ENCODE measurements at places on chromosomes 7 and 10. TPM values are rescaled to one million over a fixed set of nuclear protein-coding genes. Genes with fewer than 3 reads are reported as not detected.

HOXA10 gene
- 27.6 TPM for total RNA-seq

VAX1 gene
- not detected for total RNA-seq

PALD1 gene
- 73.3 TPM for total RNA-seq

RAMP3 gene
- not detected for total RNA-seq

CHN2 gene
- 5.0 TPM for total RNA-seq

MNX1 gene
- total RNA-seq: not detected

CCM2 gene
- total RNA-seq: 57.4 TPM

NKX2-3 gene
- total RNA-seq: not detected

LRIT1 gene
- total RNA-seq: not detected

CUZD1 gene
- 1.1 TPM for total RNA-seq

EGR2 gene
- total RNA-seq: 0.46 TPM

MMRN2 gene
- total RNA-seq: 169 TPM

RASA4B gene
- total RNA-seq: 9.8 TPM

FAM241B gene
- not detected for total RNA-seq

FAM25A gene
- not detected for total RNA-seq
